ENCODE measurements at places on chromosomes 3 and 15.

DNA sequence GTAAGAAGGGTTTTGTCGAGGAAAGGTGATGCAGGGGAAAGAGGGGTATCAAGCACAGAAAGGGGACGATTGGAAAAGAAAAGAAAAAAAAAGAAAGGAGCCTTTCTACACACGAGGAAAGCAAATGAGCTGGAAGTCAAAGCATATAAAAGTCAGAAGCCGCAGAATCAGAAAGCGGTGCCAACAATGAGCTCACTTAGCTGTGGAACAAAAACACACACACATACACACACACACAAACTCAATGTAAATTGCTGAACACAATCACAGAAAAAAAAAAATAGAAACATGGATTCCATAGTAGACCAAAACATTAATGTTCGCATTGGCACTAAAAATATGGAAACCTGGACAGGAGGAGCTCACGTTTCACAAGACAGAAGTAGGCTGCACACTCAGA, 63.4 kb upstream of the FEZF2 start:
- no peak for DNase-seq

GRCh38 chr15:70478251-70478990, 284.9 kb downstream of the UACA start:
- peak; percentile 43 for DNase-seq

- no peak for DNase-seq
These were observed 111.5 kb downstream of the PDZRN3 start for GRCh38 chr3:73513260-73513659.

DNA sequence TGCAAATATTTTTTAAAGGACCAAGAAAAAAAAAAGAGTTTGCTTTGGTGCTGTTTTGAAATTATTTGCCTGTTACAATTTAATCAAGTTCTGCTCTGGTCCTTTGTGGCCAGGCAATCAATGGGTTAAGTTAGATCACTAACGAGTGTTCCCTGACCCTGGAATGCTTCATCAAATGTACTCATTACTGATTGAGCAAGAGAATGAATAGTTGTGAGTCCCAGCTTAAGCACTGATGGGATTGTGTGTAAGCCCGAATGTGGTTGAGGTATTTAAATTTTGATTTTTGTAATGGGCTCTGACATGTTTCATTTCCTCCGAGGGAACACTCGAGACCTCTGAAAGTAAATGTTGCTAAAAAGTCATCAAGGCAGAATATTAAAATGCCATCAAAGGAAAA, 699.1 kb downstream of the MCTP2 start:
- no peak for DNase-seq

DNA sequence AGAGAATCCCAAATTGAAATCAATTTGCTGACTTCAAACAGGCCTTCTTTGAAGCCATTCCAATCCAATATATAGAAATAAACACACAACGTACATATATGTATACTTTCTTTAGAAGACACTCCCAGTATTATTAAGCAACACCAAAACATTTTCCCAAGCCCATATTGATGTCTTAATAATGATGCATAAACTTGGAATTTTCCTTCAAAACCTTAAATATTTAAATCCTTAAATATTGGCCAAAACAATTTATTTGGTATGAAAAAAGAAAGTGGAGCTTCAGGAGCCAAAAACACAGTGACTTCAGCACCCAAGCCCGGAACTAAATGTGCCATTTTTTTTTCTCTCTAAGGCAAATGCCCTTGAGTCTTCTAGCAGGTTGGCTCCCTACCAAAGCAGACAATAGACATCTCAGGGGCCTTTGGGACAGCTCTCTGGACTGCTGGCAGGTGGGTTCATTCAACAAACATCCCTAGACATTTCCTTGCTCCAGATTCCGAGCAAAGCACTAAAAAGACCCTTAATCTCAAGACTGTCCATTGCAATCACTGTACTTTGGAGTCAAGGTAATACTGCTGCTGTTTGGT, 384.7 kb downstream of the NTRK3 start:
- no peak for DNase-seq

DNA sequence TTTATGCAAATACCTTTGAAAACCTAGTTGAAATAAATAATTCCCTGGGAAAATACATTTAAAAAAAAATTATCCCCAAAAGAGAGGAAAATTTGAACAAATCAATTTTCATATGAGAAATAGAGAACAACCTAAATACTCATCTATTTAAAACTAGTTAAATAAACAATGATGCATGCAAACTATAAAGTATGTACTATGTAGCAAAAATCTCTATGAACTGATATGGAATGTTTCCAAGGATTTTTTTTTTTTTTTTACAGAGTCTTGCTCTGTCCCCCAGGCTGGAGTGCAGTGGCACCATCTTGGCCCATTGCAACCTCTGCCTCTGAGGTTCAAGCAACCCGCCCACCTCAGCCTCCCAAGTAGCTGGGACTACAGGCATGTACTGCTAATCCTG, 27.2 kb upstream of the B3GALNT1 start:
- DNase-seq: no peak

DNA sequence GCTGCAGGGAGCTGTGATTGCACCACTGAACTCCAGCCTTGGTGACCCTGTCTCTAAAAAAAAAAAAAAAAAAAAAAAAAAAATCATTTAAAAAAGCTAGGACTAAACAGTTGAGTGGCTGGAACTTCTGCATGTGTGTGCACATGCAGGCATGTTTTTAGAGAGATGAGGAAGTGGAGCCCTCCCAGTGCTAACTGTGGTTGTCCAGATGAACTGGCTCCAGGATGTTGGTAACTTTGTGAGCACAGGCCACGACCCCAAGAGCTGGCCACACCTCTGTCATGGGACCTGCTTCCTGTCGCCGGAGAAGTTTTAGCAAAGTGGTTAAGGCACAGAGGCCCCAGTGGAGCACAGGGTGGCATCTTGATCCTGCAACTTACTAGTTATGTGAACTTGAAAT, 27.0 kb downstream of the CHCHD6 start:
- peak; percentile 5 for DNase-seq

DNA sequence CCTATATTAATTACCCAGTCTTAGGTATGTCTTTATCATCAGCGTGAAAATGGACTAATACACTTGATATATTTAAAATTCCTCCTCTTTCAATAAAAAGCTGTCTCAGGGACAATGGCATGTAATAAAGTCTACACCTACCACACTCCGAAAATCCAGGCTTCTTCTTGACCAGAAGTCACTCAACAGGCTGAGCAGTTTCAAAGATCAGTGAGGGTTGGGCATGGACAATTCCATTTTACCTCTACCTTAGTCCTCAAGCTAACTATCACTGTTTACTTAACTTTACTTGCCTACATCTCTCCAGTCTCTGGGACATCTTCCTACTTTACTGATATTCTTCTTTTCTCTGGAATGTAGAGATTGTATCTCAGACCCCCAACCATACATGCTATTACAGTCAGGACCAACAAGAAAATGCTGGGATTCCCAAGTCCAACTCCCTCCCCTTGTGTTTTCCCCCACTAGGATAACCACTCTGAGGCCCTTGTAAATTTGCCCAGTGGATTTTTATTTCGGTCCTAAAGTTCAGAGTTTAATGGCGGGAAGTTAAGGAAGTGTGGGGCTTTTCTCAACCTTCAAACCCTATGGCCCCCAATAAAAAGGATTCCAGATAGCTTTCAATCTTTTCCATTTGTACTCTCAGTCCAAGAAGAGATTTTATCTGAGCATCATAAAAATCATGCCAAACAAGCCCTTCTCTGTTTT, 137.1 kb upstream of the TSC22D2 start:
- DNase-seq: no peak

DNA sequence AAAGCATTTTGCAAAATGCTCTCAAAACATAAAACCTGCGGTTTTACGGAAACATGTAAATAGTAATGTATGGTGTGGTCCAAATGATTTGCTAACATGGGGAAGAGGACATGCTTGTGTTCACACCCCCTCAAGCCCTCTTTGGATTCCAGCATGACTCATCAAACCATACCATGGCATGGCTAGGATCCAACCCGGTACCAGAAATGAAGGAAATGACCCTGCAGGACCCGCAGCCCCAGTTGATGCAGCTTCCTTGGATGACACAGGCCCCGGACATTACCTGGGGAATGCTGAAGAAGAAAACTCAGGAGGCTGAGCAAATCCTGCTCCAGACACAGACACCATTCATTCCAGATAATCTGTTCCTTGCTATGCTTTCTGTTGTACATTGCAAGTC, 222.9 kb downstream of the DTWD1 start:
- DNase-seq: no peak

- DNase-seq: no peak
These were observed 267.6 kb upstream of the TBC1D5 start for GRCh38 chr3:18010001-18010400.

DNA sequence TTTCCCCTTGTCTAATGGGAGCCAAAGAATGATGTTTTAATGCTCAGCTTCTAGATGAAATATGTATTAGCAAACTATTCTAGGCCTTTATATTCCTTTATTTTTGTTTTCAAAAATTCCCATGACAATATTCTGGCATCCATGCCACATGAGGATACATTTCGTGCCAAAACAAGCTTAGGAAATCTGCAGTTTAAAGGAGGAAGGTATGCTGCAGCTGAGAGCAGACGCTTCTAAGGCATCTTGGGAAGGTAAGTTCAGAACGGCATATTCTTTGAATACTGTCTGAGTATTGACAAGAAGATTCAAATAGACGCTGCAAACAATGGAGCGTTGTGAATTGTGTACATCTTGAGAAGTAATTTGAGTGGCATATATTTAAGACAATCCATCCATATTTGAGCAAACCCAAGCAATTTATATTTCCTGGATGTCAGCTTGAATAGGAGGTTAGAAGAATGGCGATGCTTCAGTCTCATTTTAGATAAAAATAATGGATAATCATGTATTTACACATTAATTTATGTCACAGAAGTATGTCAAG, 158.6 kb downstream of the RAP2B start:
- no peak for DNase-seq

DNA sequence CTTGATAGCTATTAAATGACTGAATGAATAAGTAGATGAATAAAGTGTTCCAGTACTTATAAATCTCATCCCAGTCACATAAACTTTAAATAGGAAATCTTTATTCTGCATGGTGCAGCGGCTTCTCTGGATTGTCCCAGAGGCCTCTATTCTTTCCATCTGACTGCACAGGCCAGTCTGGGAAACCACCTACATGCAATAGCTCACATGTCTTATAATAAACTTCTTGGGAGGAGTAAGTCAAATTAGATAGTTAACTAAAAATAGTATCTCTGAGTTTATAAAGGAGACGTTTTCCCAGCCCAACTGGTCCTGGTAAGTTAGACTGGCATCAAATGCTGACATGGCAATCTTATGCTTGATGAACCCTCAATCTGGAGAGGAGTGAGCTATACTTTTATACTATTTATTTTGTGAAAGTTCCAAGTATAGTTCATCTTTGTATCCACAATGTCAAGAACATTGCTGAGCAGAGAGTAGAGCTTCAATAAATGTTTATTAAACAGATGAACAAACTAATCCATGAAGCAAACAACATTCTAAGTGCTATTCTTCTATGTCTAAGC, 417.6 kb downstream of the TIGIT start:
- DNase-seq: no peak

DNA sequence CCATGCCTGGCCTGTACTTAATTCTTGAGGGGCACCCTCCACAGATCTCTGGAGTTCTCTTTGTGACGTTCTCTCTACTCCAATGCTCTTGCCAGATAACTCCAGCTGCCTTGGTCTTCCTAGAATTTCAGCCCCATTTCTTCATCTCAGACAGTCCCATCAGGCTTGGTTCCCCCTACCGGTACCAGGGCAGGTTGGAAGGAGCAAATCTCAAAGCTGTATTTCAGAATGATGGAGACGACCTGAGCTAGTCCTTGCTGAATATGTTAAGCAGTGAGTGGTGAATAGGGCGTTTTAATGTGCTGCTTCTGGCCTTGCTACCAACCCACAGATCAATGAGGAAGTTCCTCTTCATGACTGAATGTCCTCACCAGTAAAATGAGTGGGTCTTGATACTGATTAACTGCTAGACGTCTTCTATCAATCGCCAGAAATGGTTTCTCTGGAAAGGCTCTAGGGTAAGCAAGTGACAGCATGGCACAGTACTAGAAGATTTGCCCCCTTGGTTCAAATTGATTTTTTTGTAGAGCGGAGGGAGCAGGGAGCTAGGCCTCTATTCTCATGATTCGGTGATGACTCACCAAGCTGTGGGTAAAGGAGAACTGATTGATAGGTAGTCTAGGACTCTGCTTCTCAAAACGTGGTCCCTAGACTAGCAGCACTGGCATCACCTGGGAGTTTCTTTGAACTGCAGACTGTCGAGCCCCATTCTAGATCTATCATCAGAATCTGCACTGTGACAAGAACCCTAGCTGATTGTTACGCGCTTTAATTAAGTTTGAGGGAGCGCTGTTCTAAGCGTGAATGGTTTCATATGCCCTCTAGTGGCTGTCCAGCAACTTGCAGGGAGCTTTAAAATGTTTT, 67.8 kb downstream of the UBP1 start:
- peak; percentile 11 for DNase-seq

- peak; percentile 21 for DNase-seq
These were observed 585 bp downstream of the SLCO3A1 start for GRCh38 chr15:91853948-91854638.

DNA sequence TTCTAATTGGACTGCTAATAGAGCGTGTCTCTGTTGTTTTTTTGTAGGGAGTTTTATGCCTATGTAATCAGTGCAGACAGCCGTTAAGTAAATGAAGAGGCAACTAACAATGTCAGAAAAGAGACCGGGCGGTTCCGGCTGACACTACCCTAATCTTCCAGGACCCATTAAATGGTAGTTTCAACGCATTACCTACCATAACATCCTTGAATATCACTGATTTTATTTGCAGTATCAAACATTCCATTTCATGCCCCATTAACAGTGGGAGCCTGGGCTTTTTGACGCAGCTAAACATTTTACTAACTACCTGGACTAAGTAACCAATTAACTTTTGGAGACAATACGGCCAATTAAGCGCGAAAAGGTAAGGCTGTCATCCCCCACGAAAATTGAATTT, 832.9 kb upstream of the NR2F2 start:
- DNase-seq: no peak

- DNase-seq: no peak
These were observed 46.2 kb downstream of the GADL1 start for GRCh38 chr3:30848087-30848779.

GRCh38 chr15:64558460-64559179, 98.2 kb downstream of the ZNF609 start:
- no peak for DNase-seq

GRCh38 chr3:25906132-25906906, 116.4 kb downstream of the OXSM start:
- no peak for DNase-seq

DNA sequence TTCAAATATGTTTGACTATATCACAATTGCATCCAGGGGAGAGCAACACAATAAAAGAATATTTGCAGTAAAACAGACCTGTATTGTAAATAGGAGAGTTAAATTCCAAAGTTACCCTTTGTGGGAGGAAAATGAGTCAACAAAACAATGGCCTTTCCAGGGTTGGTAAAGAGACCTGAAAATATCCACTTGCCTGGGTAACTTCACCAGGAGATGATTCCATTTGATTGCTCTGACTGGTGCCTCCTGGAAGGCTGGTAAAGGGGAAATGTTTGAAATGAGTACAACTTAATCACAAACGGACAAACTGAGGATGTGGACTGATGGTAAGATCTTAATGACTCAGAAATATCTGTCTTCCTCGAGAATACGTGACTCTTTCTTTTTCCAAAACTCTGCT, 43.6 kb upstream of the SRGAP3 start:
- DNase-seq: no peak
